ENCODE measurements at places on chromosomes 7 and 10.
A peak's percentile ranks its signal among the peaks of the same experiment; 100 is the strongest.

DNA sequence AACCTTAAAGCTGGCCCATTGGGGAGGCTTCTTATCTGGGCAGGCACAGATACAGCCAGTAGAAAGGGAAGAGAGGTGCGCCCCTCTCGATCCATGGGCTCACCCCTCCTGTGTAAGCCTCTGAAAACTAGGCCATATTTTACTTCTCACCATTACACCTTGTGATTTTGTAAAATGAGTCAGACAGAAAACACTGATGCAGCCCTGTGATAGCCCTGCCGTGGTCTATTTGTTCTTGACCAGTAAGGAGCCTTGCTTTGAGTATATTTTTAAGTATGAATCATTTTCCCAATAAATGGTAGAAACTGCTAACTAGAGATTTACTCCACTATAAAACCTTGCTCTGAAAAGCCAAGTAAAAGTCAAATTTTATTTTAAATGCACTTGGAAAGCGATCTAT, 329.8 kb upstream of the MBL2 start:
- DNase-seq, result no peak

DNA sequence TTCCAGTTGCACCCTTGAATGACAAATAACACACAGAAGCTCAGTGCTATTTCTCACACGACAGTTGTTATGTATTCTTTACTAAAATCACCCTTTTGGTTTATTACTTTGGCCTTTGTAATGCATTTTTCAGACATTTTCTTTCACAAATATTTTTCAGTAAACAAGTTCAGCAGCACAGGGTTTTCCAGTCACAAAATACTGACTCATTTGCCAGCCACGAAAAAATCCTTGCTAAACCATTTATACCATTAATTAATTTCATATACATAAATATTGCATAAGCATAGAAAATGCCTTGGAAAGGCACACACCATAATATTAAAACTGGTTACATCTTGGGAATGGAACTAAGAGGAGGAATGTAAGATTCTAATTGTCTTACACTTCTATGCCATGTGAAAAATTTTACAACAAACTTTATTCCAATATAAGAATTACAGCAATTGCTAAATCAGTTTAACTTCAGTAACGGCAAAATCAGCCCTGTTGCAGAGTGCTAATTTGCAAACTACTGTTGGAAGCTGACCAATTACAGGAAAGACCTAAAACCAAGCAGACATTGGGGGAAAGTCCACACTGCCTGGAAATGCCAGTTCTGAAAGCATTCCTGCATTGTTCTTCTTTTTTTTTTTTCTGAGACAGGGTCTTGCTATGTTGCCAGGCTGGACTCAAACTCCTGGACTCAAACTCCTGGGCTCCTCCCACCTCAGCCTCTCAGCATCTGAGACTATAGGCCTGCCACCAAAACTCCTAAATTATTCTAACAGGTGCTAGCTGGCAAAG, 31.6 kb upstream of the PBLD start:
- DNase-seq, result no peak

DNA sequence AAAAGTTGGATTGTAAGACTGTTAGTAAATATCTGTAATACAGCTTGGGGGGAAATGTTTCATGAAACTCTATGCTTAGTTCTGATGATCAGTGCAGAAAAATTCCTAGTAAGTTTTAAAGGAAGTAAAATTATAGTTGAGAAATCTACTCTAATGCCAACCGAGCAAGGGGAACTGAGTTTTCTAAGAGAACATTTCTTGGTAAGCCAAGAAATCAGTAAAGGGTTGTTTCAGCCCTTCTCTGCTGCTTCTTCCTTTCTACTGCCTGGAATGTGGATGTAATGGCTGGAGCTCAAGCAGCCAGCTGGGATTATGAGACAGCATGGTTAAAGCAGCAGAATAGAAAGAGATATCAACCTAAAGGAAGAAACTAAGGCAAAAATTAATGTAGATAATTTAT, 15.9 kb upstream of the AKR1B1 start:
- DNase-seq, result no peak

DNA sequence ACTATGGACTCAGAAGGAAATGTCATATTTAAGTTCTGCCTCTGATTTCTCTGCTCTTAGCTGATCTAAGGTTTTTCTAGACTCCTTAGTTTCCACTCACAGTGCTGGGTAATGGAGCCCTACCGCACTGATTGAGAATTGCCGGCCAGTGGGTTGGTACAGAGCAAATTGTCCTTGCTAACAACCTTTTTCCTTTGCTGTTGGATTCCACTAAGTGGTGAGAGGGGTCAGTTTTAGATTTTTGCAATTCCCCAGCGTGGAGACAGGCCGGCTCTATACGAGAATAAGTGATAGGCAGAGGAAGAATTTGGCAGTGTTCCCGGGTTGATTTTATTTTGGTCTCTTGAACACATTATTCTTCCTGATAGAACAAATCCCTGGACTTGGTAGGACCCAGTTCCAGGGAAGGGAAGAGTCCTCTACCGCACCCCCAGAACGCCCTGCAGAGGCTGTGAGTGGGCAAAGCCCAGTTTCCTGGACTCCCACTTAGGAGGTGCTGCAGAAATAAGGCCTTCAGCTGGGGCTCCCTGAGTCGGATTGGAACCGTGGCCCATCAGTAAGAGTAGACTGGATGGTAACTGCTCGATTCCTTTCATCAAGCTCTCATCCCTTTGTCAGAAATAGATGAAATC, 3.0 kb upstream of the NRP1 start:
- DNase-seq, result no peak

- no peak for DNase-seq
Observed at GRCh38 chr7:131225619-131226513, 101.8 kb upstream of the MKLN1 start.

- no peak for DNase-seq
Observed at GRCh38 chr10:130340816-130341215, 204.6 kb downstream of the GLRX3 start.

DNA sequence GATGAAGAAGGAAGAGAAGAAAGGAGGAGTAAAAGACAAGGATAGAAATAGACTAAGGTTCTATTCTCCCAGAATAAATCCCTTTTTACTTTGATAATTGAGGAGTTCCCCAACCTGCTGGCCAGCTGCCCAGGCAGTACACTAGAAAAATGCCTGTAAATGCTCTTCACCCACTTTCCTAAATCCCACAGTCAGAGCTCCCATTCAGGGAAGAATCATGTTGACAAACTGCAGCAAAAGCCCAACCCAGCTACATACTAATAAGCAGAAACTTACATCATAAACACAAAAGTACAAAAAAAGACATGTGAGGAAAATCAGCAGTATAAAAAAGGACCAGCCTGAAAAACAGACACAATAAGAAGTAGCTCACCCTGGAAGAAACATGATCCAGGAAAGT, 15.8 kb upstream of the KDM7A start:
- no peak for DNase-seq

- no peak for DNase-seq
Observed at GRCh38 chr7:44196450-44196872, 4.3 kb upstream of the YKT6 start.

DNA sequence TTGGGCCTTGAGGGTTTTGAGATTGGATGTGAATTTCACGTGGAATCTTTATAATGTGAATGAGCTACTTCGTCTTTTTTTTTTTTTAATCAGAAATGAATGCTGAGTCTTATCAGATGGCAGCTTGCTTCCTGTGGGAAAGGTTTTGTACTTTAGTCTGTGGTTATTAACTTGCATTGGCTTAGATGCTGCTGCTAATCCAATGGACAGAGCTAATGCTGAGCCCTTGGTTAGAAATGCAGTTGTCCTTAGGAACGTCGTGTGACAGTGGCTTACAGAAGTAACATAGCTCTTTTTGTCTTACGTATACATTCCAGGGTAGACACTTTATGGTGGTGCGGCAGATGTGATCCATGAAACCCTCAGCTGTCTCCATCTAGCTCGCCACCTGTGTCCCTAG, 32.8 kb downstream of the ADCY1 start:
- DNase-seq, result no peak

GRCh38 chr7:129188892-129189660, 643 bp downstream of the SMO start:
- no peak for DNase-seq

- DNase-seq, result no peak
Observed at GRCh38 chr10:97907830-97908229, 58.2 kb downstream of the GOLGA7B start.

GRCh38 chr7:136183981-136184380, 206.8 kb upstream of the MTPN start:
- no peak for DNase-seq

- peak; percentile 35 for DNase-seq
Observed at GRCh38 chr7:143299840-143300239, 11.7 kb downstream of the CASP2 start.

Measured in stimulated activated CD8-positive, alpha-beta memory T cell treated with anti-CD3 and anti-CD28 coated beads, Interleukin-12 subunit alpha, Interleukin-12 subunit beta, amount 100 ng/mL, for 1 hour (primary cell).